Dermis microvascular lymphatic vessel endothelial cell (primary cell): ENCODE measurements at places on chromosomes 5 and 9. TPM values are rescaled to one million over a fixed set of nuclear protein-coding genes. Genes with fewer than 3 reads are reported as not detected.

Gene C9orf50
- not detected in 2 replicates for total RNA-seq

Gene TAF9
- 63.3 and 78.7 TPM in 2 replicates for total RNA-seq

Gene GMCL2
- not detected in 2 replicates for total RNA-seq

Gene CCL27
- not detected in 2 replicates for total RNA-seq

Gene TRIP13
- 8.7 and 19.4 TPM in 2 replicates for total RNA-seq

Gene GDA
- not detected in 2 replicates for total RNA-seq

Gene ADAMTS19
- total RNA-seq, result not detected in 2 replicates

Gene APBB3
- total RNA-seq, result 3.3 and 6.6 TPM in 2 replicates

Gene OR1J2
- total RNA-seq, result not detected in 2 replicates

Gene LCNL1
- total RNA-seq, result not detected in 2 replicates

Gene RNF183
- total RNA-seq, result not detected in 2 replicates

Gene SEMA5A
- under 0.01 and 0.13 TPM in 2 replicates for total RNA-seq

Gene PTGDS
- total RNA-seq, result 0.13 and 0.25 TPM in 2 replicates

Gene FOXD4L5
- total RNA-seq, result under 0.01 TPM in 1 of 2 replicates, not detected in the other

Gene LRRC26
- total RNA-seq, result 0.13 TPM in 1 of 2 replicates, not detected in the other

Gene SHOC1
- total RNA-seq, result not detected in 2 replicates
